HepG2 (cell line): ENCODE measurements at places on chromosomes 6 and 20. TPM values are rescaled to one million over a fixed set of nuclear protein-coding genes. Genes with fewer than 3 reads are reported as not detected.

Gene RAB22A
- 11.2 and 16.2 TPM in 2 replicates for total RNA-seq

Gene PARD6B
- 22.2 and 26.6 TPM in 2 replicates for total RNA-seq

Gene MICA
- total RNA-seq: 20.5 and 38.1 TPM in 2 replicates

Gene ZKSCAN8
- 20.9 and 36.1 TPM in 2 replicates for total RNA-seq

Gene CD109
- 0.52 and 0.93 TPM in 2 replicates for total RNA-seq

Gene CST7
- total RNA-seq: not detected in 2 replicates

Gene RUNX2
- total RNA-seq: not detected in 2 replicates

Gene CASS4
- total RNA-seq: 0.38 and 0.49 TPM in 2 replicates

Gene NHLRC1
- 0.11 and 0.20 TPM in 2 replicates for total RNA-seq

Gene MAPK13
- 12.7 and 17.8 TPM in 2 replicates for total RNA-seq

Gene ROS1
- not detected in 2 replicates for total RNA-seq

Gene GTSF1L
- not detected in 2 replicates for total RNA-seq

Gene CDH4
- not detected in 2 replicates for total RNA-seq

Gene CDSN
- not detected in 2 replicates for total RNA-seq

Gene HLA-B
- 15.5 and 35.3 TPM in 2 replicates for total RNA-seq

Gene FAM162B
- total RNA-seq: not detected in 2 replicates

Gene TGM6
- not detected in 2 replicates for total RNA-seq

Gene LAMA2
- 0.11 and 0.91 TPM in 2 replicates for total RNA-seq

Gene CLDN20
- not detected in 2 replicates for total RNA-seq
